PC-9 (cell line): ENCODE measurements at places on chromosomes 6 and 20. TPM values are rescaled to one million over a fixed set of nuclear protein-coding genes. Genes with fewer than 3 reads are reported as not detected.
A peak's percentile ranks its signal among the peaks of the same experiment; 100 is the strongest.

GRCh38 chr20:62838128-62838891 lies 21.5 kb downstream of the COL9A3 start:
- DNase-seq, result peak; percentile 73

DNA sequence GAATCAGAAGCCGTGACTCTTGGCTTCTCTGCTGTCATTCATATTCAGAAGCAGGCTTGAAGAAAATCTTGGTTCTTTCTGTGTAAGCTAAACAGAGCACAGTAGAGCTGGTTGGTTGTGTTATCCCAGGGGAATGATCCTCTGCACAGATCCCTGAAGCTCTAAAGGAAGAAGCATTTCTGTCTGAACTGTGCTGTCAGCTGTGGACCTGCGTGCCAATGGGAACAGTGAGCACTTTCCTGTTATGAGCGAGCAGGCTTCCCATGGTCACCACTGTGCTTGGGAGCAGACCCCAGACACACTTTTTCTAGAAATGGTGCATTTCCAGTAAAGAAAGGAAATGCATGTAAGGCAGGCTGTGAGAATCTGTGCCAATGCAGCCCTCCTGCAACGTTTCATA lies 490.2 kb downstream of the EPM2A start:
- DNase-seq, result no peak

DNA sequence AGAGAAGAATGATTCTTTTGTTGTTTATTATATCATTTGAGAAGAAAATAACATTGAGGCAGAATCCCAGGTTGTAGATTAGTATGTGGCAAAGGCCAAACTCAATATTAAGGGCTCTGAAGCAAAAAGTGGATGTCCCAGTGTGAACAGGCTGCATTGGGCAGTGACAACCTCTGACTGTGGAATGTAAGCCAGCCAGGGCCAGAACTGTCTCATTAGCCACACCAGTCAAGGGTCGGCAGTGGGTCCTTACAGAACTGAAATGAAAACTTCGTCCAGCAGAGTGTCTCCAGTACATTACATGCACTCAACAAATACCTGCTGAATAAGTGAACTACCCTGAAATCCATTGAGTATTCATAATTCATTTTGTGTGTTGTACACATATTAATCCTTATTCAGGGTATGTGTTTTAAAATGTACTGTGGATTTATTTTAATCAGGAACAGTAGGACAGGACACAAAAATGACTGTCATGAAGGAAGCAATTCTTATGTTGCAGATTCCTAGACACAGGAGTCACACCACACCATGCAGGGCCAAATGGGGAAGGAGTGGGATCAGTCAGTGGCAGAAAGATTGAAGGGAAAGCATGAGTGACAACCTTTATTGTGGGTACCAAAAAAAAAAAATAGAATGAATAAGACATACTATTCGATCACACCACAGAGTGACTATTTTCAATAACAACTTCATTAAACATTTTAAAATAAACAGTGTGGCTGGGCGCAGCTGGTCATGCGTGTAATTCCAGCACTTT lies 64.9 kb upstream of the UTRN start:
- DNase-seq, result no peak

DNA sequence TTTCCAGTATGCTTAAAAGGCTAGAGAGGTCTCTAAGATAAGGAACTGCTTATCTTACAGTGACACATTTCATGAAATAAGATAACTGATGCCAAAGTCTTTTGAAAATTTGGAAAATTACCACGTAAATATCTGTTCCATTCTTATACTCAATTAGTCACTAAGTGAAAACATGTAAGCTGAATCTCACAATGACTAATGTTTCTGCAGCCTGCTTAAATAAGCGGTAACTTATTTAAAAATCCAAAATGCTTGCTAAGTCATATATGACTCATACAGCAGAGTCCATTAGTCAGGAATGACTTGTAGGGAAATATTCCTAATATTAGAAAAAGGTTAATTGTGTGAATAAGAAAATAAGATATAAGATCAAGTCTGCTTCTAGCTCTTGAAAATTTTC lies 27.8 kb upstream of the LGSN start:
- DNase-seq, result peak; percentile 81

GRCh38 chr20:57458400-57459160 lies 66.4 kb downstream of the CTCFL start:
- no peak for DNase-seq

DNA sequence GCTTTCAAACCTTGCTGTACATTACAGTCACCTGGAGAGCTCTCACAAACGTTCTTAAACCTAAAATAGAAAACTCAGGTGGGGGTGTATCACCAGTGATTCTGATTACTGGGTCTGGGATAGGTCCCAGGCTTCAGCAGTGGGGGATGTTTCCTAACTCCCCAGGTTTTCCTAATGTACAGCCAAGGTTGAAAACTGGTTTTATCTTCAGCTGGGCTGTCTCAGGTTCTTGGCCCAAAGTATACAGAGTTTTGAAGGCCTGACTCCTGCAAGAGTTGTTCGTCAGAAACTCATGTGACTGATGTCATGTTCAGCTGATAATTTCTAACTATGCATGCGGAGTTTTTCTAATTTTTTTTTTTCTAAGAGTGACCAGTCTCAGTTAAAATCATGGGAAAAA lies 9.8 kb downstream of the SYCP2L start:
- no peak for DNase-seq

CYP21A2 gene
- total RNA-seq, result 0.33 TPM in 1 of 2 replicates, not detected in the other
